Brain microvascular endothelial cell (primary cell): ENCODE measurements at places on chromosomes 7 and 10.

GRCh38 chr10:45075826-45076380, 75.2 kb downstream of the ZNF22 start:
- no peak for DNase-seq

DNA sequence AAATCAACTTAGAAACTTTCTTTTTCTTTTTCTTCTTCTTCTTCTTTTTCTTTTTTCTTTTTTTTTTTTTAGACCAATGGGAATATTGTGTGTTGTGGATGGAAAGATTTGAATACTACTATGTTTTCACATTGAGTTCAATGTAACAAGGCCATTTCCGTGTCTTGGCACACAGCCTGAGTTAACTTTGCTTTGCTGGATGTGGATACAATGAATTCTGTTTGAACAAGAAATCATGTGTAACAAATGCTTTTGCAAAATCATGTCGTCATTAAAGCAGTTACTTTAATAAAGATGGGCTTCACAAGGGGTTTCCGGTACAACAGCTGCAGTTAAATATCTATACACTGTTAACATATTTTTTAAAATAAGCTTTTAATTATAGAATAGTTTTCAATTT, 13.5 kb upstream of the ENTPD1 start:
- peak; percentile 73 for DNase-seq

GRCh38 chr10:69004821-69005220, 16.2 kb downstream of the KIFBP start:
- peak; percentile 12 for DNase-seq

- no peak for DNase-seq
These were observed 86.3 kb upstream of the PIK3CG start for GRCh38 chr7:106778656-106779250.

DNA sequence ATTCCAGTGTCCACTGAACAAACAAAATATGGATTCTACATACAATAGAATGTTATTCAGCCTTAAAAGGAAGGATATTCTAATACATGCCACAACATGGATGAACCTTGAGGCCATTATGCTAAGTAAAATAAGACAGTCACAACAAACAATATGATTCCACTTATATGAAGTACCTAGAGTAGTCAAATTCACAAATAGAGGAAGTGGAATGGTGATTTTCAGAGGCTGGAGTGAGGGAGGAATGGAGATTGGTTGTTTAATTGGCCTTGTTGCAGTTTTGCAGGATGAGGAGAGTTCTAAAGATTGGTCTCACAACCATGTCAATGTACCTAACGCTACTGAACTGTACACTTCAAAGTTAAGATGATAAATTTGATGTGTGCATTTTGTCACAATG, 119.6 kb downstream of the CHN2 start:
- no peak for DNase-seq

GRCh38 chr10:124879136-124879535, 62.8 kb upstream of the ZRANB1 start:
- DNase-seq = no peak

- no peak for DNase-seq
These were observed 159.4 kb upstream of the FAM3C start for GRCh38 chr7:121555558-121555957.

- DNase-seq = no peak
These were observed 52.5 kb upstream of the SPOCK2 start for GRCh38 chr10:72140850-72141249.

GRCh38 chr10:119442758-119443060, 99.8 kb downstream of the RGS10 start:
- no peak for DNase-seq

- no peak for DNase-seq
These were observed 2.7 kb downstream of the NOS3 start for GRCh38 chr7:150993511-150993910.
